ENCODE measurements at places on chromosomes 3 and 15.

DNA sequence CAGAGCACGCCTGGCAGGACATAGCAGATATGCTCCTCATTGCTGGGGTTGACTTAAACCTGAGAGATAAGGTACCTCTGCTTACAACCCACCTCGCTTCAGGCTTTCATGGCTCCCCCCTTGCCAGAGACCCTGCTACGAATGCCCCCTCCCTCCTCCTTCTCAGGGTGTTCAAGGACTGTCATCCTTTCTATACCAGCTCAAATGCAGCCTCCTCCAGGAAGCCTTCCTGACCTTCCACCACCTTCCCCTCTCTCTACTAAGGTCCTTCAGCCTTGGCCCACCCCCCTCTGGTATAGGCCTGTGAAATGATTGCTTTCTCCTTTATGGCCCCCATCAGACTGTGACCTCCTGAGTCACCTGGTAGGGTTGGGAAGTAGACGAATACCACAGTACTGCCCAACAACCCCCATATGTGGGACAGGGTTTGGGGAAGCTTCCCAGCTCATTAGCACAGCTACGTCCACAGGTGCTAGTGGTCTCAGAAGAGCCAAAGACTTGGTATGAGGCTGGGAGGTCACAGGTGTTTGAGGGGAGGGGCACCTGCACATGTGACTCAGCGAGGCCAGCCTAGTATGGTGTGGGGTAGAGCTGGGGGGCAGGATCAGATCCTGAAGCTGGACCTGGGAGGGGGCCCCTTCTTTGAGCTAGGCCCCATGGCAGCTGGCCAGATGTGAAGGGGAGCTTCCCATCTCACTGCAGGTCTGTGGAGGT is 32.0 kb downstream of the ANKDD1A start:
- DNase-seq: no peak

DNA sequence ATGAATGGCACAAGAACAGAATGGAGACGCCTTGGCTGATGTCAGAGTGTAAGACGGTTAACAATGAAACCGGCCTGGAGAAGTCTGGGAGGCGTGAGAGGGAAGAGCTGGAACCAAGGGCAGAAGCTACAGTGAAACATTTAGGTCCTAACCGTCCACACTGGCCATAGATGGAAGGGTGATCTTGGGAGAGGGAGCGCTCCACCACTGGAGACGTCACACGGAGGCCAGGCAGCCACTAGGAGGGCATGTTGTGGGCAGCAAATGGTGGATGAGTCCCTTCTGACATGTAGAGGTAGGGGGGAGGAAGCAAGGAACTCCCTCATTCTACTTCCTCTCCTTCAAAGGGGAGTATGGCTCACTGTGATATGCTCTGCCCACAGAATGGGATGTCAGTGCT is 23.8 kb downstream of the FEM1B start:
- no peak for DNase-seq

- no peak for DNase-seq
Measured at GRCh38 chr15:67992834-67993233, 61.3 kb upstream of the PIAS1 start.

DNA sequence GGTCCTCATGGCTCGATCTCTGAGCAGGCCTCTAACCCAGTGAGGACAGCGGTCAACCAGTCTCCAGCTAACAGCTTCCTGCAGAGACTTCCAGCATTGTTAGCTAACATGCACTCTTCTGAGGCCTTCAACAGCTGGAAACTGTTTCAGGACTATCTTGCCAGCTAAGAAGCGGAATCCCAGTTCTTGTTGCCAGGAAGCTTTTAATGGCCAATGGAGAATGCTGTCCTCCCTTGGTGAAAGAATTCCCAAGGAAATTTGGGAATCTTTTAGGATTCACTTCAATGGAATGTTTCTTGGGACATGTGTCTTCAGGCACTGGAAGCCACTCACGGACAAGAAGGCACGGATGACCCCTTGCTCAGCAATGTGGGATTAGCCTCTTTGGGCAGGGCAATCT is 91.7 kb downstream of the CEMIP start:
- no peak for DNase-seq

- no peak for DNase-seq
Measured at GRCh38 chr15:86444527-86444926, 364.9 kb downstream of the AGBL1 start.

- no peak for DNase-seq
Measured at GRCh38 chr3:149577801-149578200, 80.0 kb downstream of the WWTR1 start.
